CD8-positive, alpha-beta memory T cell (primary cell): ENCODE measurements at places on chromosomes 4 and X. TPM values are rescaled to one million over a fixed set of nuclear protein-coding genes. Genes with fewer than 3 reads are reported as not detected.

Gene CNGA1
- total RNA-seq = not detected

Gene TXK
- 6.4 TPM for total RNA-seq

Gene SSX4B
- not detected for total RNA-seq

Gene CENPVL2
- total RNA-seq = not detected

Gene NOA1
- 22.0 TPM for total RNA-seq

Gene EDA
- total RNA-seq = 0.57 TPM

Gene PNMA3
- total RNA-seq = 1.1 TPM

DNA sequence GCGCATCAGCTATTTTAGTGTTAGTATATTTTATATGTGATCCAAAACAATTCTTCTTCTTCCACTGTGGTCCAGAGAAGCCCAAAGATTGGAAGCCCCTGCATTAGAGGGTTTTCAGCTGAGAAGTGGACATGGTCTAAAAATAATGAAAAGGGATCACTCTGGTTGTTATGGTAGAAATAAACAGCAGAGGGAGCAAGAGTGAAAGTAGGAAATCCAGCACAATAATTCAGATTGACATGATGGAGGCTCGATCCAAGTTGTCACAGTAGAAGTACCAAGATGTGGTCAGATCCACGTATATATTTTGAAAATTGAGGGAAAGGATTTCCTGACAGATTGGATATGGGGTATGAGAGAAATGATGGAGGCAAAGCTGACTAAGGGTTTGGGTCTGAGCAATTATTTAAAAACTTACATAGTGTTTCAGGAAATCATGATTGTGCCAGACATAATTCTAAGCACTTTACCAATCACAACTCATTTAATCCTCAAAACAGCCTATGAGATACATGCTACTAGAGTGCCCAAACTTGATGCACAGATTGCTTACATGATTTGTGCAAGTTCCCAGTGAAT lies 17.0 kb upstream of the TMEM144 start:
- DNase-seq = no peak

DNA sequence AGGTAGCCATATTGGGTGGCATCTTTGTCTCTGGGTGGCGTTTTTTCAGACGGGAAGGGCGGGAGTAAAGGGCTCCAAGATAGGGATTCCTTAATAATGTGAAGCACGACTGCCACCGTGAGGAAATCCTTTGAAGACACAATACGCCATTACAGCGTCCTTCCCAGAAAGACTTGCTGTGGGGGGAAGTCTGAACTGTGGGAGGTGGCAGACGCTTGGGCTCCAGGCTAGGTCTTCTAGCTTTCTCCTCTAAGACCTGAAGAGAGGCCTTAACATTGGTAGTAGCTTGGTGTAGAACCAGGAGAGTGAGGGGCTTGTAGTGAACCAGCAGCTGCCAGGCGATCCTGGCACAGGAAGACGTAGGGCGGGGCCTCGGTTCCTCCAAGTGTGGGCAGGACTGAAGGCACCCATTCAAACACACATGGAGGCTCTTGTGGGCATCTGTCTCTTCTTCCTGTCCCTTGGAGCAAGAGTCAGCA lies 197.3 kb downstream of the OR13H1 start:
- peak; percentile 76 for DNase-seq

- no peak for DNase-seq
These were observed 860.7 kb downstream of the PCDH19 start for GRCh38 chrX:99549381-99549780.

- no peak for DNase-seq
These were observed 108.0 kb downstream of the SLIT2 start for GRCh38 chr4:20359692-20360091.

GRCh38 chr4:64911846-64912245 lies 502.6 kb upstream of the TECRL start:
- DNase-seq = no peak

DNA sequence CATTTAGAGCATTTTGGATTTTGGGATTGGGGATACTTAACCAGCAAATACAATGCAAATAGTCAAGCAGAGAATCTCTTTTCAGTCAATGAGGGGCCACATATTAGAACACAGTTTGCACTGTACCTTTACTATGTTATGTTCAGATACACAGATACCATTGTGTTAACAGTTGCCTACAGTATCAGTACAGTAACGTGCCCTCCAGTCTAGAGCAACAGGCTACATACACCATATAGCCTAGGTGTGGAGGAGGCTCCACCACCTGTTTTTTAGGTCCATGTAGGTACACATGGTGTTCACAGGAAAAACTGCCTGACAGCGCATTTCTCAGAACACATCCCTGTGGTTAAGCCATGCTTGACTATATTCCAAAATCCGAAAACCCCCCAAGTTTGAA lies 9.1 kb downstream of the GRPEL1 start:
- no peak for DNase-seq

DNA sequence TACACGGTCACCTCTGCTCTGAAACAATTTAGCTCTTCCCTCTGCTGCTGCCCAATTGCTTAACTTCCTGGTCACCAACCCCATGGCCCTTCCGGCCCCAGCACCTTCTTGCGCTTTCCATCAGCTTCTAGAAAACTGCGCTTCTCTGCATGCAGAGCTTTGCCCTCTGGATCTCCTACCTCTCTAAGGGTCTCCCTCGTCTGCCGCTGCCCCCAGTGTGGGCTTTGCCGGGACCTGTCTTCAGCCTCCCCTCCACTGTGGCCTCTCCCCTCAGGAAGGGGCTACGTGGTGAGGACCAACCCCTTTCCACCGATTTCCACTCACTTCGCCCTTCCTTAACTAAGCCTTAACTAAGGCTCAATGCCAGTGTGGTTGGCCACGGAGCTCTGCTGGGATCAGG lies 94.6 kb downstream of the DCTD start:
- DNase-seq = no peak

DNA sequence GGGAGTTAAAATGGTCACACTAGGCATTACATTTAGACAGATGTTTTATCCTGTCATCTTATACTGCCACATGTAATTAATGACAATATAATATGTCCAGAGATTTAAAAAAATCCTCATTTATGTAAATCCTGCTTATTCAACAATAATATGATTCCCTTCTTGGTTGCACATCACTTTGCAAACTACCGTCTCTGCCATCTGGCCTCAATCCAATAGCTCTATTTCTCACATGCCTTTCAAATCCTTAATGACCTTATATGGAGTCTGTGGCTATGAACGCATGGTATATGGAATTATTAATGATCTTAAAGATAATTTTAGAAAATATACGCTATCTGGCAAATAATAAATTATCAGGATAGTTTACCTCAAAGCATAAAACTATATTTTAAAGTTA lies 144.5 kb downstream of the NPNT start:
- DNase-seq = no peak

GRCh38 chrX:129772796-129773431 lies 6.8 kb upstream of the SASH3 start:
- DNase-seq = peak; percentile 53

GRCh38 chr4:40307627-40308497 lies 27.3 kb upstream of the CHRNA9 start:
- peak; percentile 63 for DNase-seq

- DNase-seq = no peak
These were observed 78.5 kb downstream of the MID1IP1 start for GRCh38 chrX:38879631-38880220.
